Stimulated activated CD4-positive, alpha-beta T cell treated with anti-CD3 and anti-CD28 coated beads, Interleukin-1b, Interleukin-23, amount 100 ng/mL, for 1 hour (primary cell): ENCODE measurements at places on chromosomes 7 and 10.

DNA sequence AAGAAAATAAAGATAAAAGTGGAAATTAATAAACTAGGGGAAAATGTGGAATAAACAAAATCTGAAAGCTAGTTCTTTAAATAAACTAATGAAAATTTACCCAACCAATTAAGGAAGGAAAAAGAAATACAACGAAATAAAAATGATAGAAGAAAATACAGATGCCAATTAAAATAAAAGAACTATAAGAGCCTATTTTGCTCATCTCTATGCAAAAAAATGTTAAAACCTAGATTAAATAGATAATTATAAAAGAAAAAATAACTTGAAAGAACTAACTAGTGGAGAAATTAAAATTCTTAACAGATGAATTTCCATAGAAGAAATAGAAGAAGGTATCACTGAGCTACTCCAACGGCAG is 32.7 kb downstream of the PKD1L1 start:
- DNase-seq = no peak

DNA sequence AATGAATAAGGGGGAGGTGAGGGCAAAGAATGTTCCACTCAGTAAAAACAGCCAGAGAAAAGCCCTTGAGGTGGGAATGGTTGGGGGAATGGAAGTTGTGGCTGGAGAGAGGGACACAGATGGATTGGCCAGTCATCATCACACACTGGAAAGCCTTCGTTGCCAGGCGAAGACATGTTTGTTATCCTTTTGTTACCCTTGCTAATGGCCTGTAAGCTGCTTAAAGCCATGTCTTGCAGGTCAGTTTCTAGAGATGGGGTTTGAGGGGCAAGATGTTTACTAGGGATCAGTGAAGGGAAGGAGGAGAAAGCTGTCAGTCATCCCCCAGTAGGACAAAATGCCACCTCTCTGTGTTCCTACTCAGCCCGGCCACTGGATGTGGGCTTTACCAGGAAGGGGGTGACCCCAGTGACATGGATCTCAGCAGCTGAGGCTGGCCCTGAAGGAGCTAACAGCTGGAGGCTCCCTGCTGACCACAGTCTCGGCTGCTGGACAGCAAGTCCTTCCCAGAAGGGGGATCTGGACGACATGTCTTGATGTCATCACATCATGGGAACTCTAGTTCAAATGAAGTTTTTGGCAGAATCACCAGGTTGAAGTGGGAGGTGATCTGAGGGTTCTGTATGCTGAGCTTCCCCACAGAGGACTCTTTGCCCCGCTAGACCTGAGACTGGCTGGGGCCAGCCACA is 66.2 kb downstream of the TBXAS1 start:
- no peak for DNase-seq

- DNase-seq = no peak
Observed at GRCh38 chr10:89904755-89905154, 203.4 kb downstream of the KIF20B start.

GRCh38 chr7:156232931-156233705 is 407.5 kb upstream of the RNF32 start:
- no peak for DNase-seq

DNA sequence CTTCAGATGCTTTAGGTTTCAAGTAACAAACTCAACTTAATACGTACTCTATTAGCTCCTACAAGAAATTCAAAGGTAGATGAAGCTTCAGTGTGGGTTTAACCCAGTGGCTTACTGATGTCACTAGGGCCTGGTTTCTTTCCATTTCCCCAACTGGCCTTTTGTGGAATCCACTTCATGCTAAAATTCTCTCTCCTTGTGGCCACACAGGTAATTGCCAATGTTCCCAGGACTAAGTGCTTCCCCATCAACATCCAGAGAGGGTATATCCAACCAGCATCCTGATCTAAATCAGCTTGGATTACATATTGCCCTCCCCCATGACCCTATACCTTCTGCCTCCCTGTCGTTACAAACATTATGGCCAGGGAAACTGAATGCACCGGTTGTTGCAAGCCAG is 10.7 kb downstream of the FBXL13 start:
- DNase-seq = no peak

DNA sequence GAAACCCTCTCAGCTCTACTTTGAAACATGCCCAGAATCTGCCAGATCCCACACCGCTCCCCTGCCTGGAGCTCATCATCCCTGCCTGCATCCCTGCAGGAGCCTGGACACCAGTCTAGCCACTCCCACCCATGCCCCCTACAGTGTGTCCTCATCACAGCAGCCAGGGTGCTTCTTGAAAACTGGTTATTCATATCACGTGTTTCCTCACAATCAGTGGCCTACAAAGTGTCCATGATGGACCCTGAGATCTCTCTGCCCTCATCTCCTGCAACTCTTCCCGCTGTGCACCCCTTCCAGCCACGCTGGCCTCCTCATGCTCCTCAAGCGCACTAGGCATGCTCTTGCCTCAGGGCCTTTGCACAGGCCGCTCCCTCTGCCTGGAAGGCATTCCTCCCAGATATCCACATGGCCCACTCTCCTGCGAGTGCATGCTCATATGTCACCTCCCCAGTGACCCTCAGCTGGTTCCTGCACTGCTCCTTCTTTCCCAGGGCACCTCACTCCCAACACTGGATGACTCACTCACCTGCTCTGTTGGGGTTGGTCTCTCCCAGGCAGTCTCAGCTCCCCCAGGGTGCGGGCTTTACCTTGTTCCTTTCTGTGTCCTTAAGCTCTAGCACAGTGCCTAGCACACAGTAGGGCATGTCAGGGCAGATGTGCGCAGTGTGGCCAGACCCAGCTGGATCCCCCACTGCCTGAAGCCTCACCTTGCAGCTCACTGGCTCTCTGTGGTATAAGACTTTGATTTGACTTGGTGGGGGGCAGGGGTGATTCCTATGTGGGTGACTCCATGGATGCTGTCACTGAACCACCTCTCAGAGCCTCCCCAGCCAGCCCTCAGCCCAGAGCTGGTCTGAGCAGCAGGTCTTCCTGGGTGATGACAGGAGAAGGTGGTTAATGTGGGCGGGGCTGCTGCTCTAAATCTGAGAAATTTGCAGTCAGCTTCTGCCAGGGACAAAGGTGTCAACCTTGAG is 37.3 kb downstream of the CDH23 start:
- DNase-seq = no peak

DNA sequence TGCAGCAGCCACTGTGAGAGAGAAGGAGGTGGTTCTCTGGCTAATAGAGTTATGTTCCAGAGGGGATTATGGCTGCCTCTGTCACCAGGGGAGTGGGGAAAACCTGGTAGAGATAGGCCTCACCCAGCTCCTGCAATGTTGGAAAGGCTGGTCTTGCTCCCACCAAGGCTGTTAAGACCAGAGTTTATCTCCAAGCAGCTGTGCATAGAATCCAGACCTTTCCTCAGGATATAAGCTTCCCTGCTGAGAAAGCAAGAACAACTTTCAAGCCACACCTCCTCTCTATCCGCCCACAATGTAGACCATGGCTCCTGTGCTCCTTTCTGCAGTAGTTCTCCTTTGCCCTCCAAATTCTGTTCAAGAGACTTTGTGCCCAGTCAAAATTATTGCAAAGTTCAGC is 1375.4 kb downstream of the REEP3 start:
- no peak for DNase-seq

DNA sequence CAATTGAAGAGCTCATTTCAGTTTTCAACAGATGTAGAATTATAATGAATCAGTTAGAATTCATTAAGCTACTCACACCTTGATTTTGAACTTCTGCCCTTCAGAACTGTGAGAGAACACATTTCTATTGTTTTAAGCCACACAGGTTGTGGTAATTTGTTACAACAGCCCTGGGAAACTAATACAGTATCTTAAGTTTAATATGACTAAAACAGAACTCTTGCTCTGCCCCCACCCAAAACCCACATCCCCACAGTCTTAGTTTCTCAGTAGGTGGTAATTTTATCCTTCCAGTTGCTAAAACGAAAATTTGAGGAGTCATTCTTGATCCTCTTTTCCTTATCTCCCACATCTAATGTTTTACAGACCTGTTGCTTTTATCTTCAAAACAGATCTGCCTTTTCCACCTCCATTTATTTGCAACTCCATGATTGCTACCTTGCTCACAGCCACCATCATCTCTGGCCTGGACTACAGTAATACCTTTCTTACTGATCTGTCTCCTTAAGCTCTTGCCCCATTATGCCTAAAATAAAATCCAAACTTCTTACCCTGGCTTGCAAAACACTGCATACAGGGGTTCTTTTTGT is 72.8 kb upstream of the NXPH1 start:
- no peak for DNase-seq

DNA sequence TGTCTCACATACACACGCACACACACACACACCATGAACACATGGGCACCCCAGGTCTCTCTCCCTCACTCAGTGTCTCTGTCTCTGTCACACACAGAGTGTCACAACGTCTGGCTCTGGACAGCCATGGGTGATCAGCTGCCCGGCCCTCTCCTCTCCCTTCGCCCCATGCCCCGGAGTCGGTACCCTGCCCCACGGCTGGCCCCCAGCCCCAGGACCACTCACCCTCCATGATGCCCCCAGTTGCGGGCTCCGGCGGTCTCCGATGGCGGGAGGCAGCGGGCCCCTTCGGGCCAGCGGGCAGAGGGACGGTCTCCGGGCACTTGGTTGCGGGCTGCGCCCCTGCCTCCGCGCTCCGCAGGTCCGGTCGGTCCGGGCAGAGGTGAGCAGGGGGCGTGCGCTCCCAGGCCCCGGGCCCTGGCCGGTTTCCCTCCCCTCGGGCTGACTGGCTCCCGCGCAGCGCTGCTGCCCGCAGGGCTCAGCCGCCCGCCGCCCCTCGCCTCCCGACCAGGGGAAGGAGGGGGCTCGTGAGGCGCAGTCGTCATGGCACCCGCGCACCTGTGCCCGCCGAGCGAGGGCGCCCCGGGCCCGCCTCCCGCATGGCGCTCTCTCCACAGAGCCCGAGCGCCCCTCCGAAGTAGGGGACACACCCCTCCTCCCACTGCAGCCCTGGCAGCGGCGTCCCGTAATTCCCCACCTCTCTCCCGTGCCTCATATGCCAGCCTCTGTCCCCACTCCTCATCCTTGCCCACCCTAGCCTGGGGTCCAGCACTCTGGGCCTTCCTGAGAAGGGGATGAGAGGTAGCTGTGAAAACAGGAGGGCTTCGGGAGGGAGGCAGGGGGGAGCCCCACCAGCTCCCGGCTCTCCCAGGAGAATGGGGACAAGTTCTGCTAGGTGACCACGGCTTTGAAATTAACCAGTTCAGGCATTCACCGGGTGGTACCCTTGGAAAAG is at the start of gene NPFFR1:
NPFFR1 (minus strand) TSS at position 560 of the 955 bp plus-strand sequence; CDS start at position 232, 328 bp downstream.
- no peak for DNase-seq

DNA sequence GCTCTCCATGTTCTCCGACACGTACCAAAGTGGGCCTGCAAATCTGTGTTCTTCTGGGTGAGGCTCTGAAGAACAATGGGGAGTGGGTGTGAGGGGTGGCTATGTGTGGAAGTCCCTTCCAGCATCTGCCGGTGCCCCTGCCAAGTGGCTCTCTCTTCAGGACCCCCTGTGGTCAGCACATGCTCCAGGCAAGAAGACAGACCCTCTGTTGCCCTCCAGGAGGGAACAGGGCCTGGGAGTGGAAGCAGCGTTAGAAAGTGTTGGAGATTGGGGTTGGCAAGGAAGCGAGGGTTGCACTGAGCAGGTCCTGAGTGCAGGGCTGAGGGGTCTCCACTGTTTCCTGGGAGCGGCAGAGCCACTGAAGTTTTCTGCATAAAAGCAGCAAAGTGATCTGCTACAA is 60.5 kb downstream of the EMX2 start:
- no peak for DNase-seq

- DNase-seq = no peak
Observed at GRCh38 chr10:87626422-87626892, 33.2 kb upstream of the PAPSS2 start.

DNA sequence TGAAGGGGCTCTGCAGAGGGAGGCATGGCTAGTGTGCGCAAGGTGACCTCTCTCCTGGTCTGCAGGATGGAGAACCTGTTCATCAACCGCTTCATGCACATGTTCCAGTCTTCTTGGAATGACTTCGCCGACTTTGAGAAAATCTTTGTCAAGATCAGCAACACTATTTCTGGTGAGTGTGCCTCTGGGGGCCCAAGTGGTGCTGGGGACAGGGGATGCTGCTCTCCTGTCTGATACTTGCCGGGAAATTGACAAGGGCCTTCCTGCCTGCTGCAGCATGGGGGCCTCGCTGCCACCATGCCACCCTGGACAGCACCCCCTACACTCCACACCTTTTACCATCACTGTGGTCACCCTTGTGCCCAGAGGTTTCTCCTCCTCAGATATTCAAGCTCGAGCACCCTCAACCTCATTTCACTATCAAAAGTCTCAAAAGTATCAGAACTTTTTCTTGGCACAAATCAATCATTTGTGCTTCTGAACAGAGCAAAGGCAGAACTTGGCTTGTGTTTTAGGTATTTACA is 50.0 kb downstream of the ALOX5 start:
- no peak for DNase-seq

GRCh38 chr10:46292573-46293023 is 5.8 kb downstream of the ANTXRL start:
- DNase-seq = no peak

GRCh38 chr10:18230794-18231193 is 90.6 kb downstream of the CACNB2 start:
- no peak for DNase-seq

DNA sequence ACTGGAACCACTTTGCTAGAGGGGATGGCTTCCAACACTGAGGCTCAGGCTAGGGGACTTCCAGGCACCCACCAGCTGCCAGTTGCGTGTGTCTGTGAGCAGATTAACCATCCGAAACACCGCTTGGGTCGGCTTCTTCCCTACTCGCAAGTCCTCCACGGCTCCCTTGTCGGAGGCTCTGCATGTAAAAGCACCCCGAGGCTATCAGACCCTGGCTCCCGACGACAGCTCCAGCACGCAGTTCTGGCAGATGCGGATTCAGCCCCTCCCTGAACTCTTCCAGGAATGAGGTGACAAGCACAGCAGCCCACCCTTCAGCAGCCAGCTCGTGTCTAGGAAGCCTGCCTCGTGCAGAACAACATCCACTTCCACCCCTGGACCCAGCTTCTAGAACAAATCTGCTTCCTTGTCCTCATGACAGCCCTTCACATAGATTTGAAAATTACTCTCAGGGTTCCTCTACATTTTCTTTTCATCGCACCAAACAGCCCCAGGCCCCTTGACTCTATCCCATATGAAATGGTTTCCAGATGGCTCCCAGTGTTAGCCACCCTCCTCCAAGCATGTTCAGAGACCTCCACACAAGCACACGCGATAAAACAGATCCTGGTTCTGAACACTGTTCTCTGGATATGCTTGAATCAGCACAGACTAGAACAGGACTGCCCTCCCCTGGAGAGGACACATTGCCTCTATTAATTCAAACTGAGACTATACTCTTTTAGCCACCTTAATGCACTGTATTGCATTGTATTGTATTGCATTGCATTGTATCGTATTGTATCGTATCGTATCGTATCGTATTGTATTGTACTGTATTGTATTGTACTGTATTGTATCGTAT is 44.6 kb downstream of the SLIT1 start:
- DNase-seq = no peak

GRCh38 chr7:130622866-130623265 is 45.7 kb downstream of the COPG2 start:
- DNase-seq = no peak

GRCh38 chr7:136912339-136912738 is 43.9 kb downstream of the CHRM2 start:
- DNase-seq = no peak

DNA sequence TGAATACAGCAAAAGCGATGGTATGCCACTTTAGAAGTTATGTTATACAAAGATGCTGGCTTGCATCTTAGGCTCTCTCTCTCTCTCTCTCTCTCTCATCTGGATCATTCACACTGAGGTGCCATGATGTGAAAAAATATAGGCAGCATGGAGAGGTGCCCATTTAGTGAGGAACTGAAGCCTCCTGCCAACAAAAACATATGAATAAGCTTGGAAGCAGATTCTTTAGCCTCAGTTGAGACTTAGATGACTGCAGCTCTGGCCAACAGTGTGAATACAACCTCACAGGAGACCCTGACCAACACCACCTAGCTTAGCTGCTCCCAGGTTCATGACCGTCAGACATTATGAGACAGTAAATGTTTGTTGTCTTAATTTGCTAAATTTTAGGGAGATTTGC is 560.1 kb upstream of the LRRTM3 start:
- DNase-seq = no peak
